HepG2 (cell line): ENCODE measurements at places on chromosomes 5 and 9. TPM values are rescaled to one million over a fixed set of nuclear protein-coding genes. Genes with fewer than 3 reads are reported as not detected.
A peak's percentile ranks its signal among the peaks of the same experiment; 100 is the strongest.

DNA sequence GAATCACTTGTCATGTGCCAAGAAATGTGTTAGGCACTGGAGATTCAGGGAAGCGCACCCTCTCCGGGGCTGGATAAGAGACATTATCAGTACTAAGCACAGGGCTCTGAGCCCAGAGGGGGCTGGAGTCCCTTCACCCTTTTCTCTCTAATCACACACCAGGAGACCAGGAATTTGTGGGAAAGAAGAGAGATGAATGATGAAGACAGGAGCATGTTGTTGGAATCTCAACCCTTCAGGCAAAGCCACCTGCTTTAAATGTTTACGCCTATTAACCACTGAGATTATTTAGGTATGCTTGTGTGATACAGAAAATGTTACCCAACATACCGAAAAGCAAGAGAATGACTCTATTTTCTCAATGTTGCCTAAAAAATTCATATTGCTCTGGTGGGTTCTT lies 119.8 kb downstream of the ENTREP1 start:
- no peaks in the 10 kb centered on the region for H3K36me3 ChIP-seq
- no peak for DNase-seq
- no peak overlapping the region for H3K27ac ChIP-seq

SNCB gene
- total RNA-seq, result not detected in 2 replicates

DNA sequence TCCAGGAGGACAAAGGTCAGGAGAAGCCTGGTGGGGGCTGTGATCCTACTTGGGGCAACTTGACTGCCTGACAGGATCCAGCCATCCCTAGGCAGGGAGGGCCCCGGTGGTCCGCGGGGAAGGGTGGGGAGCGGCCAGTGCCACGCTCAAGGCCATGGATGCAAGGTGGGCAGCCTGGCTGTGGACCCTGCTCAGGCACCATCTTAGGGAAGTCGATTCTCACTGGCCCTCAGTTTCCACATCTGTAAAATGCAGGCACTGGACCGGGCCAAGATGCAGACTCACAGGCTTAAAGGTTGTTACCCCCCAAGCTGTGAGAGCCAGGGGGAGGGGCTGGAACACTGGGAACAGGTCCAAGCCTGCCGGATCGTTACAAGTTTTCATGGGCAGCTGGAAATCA lies 8.7 kb upstream of the DOLPP1 start:
- no peak overlapping the region for H3K27ac ChIP-seq
- no peaks in the 10 kb centered on the region for H3K27me3 ChIP-seq
- DNase-seq, result no peak
- peaks cover 14% of the 10 kb centered on the region; the same call in 1 of the 3 replicates for H3K36me3 ChIP-seq

- H3K27me3 ChIP-seq, result no peaks in the 10 kb centered on the region
- no peak overlapping the region for H3K27ac ChIP-seq
- H3K36me3 ChIP-seq, result no peaks in the 10 kb centered on the region
- H3K4me1 ChIP-seq, result no peaks in the 10 kb centered on the region
- H3K4me3 ChIP-seq, result no peak overlapping the region
- DNase-seq, result no peak
These were observed 361.6 kb downstream of the NPR3 start for GRCh38 chr5:33072726-33073125.

LECT2 gene
- total RNA-seq, result not detected in 2 replicates

GRCh38 chr5:55771175-55771655 lies 33.4 kb downstream of the DDX4 start:
- H3K4me1 ChIP-seq, result peaks cover 19% of the 10 kb centered on the region
- no peak overlapping the region for H3K4me3 ChIP-seq
- H3K36me3 ChIP-seq, result no peaks in the 10 kb centered on the region
- H3K27me3 ChIP-seq, result no peaks in the 10 kb centered on the region; the same call in 1 of the 2 replicates
- DNase-seq, result no peak

GRCh38 chr5:151707567-151707966 lies 20.9 kb upstream of the SPARC start:
- no peaks in the 10 kb centered on the region; the same call in 2 of the 3 replicates for H3K27me3 ChIP-seq
- H3K4me3 ChIP-seq, result no peak overlapping the region
- no peaks in the 10 kb centered on the region for H3K36me3 ChIP-seq
- no peak overlapping the region for H3K27ac ChIP-seq
- H3K4me1 ChIP-seq, result peaks cover 38% of the 10 kb centered on the region

DNA sequence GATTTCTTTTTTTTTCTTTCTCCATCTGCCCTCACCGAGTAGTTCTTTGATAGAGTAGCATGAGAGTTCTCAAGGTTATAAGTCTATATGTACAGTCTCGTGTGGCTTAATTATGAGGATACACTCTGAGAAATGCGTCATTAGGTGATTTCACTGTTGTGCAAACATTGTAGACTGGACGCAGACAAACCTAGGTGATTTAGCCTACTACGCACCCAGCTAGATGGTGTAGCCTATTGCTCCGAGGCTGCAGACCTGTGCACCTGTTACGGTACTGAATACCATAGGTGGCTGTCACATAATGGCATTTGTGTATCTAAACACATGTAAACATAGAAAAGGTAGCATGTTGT lies 26.9 kb upstream of the CORO2A start:
- H3K4me3 ChIP-seq, result no peak overlapping the region
- no peak for DNase-seq
- peaks cover 30% of the 10 kb centered on the region for H3K4me1 ChIP-seq
- no peak overlapping the region for H3K27ac ChIP-seq

FGD3 gene
- 0.84 and 1.1 TPM in 2 replicates for total RNA-seq

DNA sequence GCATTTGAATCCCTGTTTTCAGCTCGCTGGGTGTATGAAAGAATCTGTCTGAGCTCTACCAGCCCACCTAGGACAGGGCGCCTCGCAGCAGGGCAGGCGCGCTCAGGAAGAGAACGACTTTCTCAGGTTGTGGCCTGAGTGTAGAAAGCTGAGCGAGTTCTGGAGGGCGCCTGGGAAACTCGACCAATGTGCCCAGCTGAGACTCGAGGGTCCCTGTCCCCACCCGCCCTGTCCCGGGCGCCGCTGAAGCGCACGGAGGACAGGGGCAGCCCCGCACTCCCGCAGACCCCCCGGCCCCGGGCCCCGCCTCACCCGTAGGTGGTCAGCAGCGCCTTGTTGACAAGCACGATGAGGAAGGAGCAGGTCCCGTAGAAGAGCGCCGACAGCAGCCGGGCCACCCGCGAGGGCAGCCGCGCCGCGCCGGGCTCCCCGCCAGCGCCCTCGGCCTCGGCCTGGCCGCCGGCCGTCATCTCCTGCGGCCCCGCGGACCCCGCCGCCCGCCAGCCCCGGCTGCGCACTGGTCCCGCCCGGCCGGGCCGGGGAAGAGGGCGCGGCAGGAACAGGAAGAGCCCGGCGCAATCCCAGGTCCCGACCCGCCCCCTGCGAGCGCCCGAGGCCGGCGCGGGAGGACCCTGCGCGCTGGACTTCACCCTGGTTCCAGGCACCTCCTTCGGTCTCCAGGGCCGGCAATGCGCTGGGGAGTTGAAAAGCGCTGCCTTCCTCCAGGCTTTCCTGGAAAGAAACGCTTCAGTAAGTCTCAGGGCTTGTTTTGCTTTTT lies at the start of gene SLC35D2:
SLC35D2 (minus strand) TSS at position 547 of the 778 bp plus-strand sequence; CDS start at position 470, 77 bp downstream.
- peaks cover 85% of the 10 kb centered on the region for H3K4me1 ChIP-seq
- peak within 1 kb of the TSS; percentile 87 for H3K4me3 ChIP-seq

GRCh38 chr9:15612962-15613361 lies 60.1 kb downstream of the CCDC171 start:
- H3K27ac ChIP-seq, result no peak overlapping the region
- no peak overlapping the region for H3K4me3 ChIP-seq
- DNase-seq, result no peak
- peaks cover 7% of the 10 kb centered on the region; the same call in 1 of the 2 replicates for H3K4me1 ChIP-seq
- no peaks in the 10 kb centered on the region for H3K36me3 ChIP-seq

DNA sequence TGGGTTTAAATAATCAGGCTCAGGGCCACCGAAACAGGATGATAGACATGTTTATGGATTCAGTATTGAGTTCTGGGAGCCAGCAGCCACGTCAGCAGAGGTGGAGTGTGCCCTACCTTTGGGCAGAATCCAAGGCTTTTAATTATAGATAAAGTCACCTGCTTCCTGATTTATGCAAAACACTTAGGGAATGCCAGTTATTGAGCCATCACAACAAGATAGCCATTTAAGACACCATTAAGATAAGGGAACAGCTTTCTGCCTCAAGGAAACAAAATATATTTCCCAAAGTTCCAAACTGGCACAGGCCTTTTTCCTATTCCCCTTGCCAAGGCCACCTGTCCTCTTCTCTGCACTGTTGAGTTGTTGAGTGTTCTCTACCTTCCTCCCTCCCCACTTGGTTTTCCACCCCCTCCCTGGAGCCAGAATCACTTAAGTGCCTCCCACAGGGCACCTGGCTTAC lies 2.4 kb downstream of the CCL28 start:
- H3K36me3 ChIP-seq, result no peaks in the 10 kb centered on the region
- H3K27me3 ChIP-seq, result no peaks in the 10 kb centered on the region; the same call in none of the 2 replicates
- H3K27ac ChIP-seq, result no peak overlapping the region
- no peak overlapping the region for H3K4me3 ChIP-seq
